ENCODE measurements at places on chromosomes 7 and 10.

DNA sequence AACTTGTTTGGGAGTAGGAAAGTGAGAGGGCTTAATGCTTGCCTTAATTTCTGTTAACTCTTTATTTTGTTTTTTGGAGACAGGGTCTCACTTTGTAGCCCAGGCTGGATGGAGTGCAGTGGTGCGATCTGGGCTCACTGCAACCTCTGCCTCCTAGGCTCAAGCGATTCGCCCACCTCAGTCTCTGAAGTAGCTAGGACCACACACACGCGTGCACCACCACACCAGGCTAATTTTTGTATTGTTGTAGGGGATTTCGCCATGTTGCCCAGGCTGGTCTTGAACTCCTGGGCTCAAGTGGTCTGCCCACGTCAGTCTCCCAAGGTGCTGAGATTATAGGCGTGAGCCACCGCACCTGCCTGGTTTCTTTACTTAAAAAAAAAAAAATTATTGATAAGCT, 1.9 kb downstream of the PPP2R2D start:
- DNase-seq: no peak

- DNase-seq: no peak
Measured at GRCh38 chr10:52077814-52078213, 236.3 kb upstream of the DKK1 start.

DNA sequence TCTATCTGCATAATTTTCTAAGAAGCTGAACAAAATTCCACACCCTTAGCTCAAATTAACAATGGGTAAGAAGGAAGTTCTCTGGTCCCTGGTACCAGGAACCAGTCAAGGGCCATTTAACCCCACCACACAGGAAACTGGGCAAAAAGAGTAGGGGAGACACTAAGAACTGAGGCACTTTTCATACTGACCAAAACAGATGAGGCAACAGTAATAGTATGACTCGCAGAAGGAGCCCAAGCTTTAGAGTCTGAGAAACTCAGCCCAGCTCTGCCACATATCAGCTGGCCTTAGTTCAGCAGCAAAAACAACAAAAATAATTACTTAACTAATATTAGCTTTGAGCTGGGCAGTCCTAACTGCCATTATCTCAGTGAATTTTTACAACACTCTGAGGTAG, 221.2 kb downstream of the FAM107B start:
- DNase-seq: no peak

DNA sequence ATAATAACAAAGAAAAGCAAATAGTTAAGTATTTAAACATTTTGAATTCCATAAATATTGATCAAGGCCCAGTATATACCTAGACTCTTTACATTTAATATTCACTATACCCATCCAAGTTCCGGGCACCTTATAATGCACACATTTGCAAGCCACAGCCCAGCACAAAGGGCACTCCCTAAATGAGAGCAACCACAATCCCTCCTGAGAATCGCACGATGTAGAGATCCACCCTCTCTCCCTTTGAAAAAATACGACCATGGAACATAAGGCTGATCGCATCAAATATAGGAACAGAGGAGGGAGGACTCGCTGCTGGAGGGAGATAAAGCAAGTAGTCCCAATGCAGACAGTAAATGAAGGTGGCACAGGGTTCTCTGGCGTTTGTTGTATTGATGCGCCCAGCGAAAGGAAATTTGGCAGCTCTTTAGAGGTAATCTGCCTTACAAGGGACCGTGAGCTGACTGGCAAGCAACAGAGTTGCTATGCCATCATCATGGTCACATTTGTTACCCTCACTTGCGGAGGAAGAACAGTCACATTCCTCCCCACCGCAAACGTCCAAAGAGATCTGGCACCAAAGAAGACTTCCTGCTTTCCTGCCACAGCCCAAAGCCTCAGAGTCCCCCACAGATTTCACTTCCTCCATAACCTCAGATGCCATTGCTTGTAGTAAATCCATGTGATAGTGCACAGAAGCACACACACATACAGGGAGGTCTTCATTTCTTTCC, 16.1 kb upstream of the TAS2R40 start:
- peak; percentile 77 for DNase-seq

- no peak for DNase-seq
Measured at GRCh38 chr7:111498391-111499007, 63.8 kb downstream of the IMMP2L start.

DNA sequence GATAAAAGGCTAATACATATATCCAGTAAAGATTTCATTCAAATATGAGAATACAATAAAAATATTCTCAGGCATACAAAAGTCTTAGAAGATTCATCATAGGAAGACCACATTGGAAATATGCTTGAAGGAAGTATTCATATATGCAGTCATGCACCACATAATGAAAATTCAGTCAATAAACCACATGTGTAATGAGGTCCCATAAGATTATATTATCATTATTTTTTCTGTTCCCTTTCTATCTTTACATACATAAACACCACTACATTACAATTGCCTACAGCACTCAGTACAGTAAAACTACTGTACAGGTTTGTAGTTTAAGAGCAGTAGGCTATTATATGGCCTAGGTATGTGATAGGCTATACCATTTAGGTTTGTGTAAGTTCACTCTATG, 111.6 kb downstream of the PRTFDC1 start:
- DNase-seq: no peak

- DNase-seq: peak; percentile 22
Measured at GRCh38 chr7:36153571-36154097, 580 bp downstream of the EEPD1 start.

GRCh38 chr10:90226517-90226916, 525.1 kb downstream of the KIF20B start:
- DNase-seq: no peak

DNA sequence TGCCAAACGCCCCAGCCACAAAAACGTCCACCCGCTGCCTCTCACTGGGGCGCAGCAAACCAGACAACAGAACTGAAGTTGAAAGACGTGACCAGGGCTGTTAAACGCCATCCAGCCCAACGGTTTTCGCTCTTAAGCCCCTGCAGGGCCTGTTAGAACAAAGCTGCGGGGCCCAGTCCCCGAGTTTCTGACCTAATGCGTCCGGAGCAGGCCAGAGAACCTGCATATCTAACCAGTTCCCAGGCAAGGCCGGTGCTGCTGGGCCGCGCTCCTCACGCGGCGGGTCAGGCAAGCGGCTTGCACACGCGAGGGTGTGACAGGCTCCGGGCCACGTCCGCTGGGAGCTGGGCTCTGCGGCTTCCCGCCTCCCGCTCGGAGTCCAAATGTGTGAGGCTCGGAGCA, 87.0 kb downstream of the PTPRN2 start:
- DNase-seq: no peak

- no peak for DNase-seq
Measured at GRCh38 chr10:50461834-50462233, 161.9 kb downstream of the SGMS1 start.

- no peak for DNase-seq
Measured at GRCh38 chr10:5456563-5456962, 42.8 kb downstream of the CALML5 start.

DNA sequence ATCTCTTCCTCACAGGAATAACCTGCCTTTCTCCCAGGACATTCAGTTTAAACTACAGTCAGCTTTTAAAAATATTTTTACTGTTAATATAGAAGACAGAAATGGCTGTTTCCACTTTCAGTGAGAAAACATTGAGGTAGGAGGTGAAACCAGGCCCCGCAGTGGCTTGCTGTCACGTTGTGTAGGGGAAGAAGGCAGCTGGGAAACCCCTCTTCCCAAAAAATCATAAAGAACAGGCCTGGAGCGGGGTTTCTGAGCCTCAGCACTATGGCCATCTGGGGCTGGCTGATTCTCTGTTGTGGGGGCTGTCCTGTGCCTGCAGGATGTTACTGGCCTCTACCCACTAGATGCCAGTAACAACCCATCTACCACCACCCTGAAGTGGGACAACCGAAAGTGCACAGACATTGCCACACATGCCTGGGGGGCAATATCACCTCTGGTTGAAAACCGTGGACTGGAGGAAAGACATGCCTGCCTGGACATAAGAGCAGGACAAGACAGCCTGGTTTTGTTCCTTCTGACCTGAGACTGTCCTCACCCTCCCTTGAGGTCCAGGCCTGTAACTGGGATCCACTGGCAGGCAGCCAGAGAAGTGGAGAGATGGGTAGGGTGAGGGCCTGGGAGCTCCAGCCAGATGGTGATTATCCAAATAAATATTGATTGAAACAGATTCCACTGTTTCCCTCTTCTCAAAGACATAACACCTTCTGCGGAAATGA, 43.9 kb downstream of the KCNH2 start:
- DNase-seq: no peak

DNA sequence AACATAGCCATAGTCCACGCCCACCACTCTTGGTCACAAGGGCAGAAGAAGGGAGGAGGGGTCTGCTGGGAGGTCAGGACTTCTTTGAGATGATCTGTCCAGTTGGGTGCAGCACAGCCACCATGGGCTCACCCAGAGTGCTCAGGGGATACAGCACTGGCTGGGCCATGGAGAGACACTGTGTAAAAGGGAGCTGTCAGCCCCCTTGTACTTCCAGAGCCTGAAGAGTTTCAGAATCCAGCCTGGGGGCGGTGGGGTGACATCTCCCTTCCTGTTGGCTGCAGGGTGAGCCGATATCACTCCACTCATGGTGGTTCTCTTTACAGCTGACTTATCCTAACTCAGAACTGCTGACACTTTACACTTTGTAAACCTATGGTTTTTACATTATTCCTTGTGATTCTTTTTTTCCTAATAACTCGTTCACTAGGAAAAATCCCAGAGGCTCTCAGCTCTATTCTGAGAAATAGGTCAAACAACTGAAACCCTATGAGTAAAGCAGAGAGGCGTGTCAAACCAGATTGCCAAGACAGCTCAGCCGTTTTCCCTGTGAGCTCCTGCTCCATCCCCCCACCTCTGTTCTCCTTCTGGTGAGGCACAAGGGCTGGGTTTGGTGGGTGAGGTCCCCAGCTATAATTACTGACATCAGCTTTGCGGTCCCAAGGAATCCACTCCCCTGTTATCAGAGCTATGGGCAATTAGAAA, 3.2 kb upstream of the MRPS24 start:
- no peak for DNase-seq

DNA sequence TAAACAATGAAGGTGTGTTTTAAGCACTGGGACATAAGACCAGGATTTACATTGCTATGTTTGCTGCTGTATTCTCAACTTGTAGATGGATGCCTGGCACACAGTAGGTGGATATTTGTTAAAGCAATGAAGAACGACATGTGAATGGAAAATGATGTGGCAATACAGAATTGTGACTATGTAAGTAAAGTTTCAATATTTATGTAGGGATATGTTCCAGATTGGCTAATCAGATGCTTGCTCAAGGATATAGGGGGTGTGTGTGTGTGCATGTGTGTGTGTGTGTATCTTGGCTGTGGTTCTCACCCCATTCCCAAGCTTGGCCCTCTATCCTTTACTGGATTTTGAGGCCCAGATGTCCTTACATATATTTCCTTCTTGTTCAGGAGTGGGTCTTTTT, 42.7 kb upstream of the LAMB1 start:
- no peak for DNase-seq

DNA sequence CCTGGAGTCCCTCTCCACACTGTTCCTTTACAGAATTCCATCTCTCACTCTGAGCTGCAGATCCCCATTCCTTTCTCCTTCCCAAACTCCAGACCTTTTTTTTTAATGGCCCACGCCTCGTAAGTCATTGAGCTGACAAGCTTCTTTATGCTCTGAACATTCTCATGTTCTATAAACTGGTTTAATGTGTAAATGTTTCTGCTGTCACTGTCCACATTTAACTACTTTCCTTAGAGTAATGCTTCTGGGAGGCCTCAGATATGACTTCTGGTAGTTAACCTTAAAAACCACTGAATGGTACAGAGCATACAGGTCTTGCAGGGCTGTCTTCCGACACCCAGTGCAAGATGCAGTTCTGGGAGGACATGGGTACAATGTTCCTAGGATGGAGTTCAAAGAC, 71.1 kb upstream of the CAMK2B start:
- no peak for DNase-seq

DNA sequence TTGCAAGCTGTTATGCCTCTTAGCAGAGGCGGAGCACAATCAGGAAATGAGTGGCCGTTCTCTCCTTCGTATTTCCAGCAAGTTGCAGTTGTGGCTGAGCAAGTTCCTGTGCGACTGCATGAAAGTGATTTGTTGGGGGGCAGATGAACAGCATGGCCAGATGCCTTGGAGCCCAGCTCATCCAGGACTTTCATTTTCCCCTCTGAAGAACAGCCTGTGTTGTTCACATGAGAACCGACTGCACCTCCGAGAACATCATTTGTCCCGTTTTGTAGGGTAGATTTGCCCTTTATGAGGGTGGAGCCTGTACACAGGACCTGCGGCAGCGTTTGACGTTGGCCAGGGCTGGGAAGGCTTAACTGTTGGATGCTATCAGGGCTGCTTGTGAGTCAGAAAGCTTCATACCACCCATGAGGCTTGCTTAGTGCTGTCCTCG, 4.4 kb downstream of the BAG3 start:
- no peak for DNase-seq

DNA sequence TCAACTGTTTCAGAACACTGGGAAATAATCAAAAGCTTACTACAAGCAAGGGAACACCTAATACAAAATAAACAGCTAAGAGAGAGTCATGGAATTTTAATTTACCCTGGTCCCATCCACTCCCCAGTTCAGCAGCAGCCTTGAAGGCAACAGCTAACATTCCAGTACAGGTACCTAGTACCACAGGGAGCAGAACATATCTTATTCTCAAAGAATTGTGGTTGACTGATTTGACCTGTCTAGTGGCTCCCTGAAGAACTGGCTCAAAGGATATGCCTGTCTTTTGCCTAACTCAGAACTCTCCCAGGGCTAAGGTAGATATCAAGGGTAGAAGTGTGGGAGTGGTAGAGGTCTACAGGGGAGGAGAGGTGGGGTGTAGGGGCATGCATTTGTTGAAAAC, 32.3 kb downstream of the SMURF1 start:
- DNase-seq: no peak

DNA sequence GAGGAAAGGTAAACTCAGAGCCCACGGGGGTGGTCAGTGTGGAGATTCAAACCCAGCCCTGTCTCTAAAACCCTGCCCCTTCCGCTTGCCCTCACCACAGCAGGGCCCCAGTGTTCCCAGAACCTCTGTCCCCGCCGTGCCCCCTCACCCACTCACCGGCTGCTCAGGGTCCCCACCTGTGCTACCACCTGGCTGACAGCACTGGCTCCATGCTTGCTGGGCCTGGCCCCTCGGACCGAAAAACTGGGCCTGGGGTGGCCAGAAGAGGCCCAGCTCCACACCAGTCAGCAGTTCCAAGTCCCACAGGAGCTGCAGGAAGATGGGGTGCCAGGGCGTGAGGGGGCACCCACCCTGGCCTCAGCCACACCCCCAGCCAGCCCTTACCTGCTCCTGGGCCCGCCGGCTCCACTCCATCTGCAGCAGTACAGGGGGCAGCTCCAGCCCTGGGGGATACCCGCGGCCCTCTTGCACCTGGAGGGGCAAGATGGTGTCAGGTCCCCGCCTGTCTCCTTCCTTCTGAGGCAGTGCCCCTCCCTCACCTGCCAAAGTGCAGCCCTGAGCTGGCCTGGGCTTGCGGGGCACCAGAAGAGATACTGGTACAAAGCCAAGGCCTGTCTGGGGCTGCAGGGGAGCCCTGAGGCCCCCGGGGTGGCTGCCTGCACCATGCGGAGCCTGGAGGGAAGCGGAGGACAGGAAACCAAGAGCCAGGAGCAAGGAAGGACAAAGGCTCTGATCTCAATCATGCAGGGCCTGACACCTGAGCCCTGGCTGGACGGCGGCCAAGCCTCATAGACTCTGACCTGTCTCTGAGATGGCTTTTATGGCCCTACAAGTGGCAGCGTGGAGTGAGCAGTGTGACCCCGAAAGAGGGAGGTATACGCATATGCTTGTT, 11.7 kb downstream of the ATP6V1F start:
- DNase-seq: no peak

Measured in stimulated activated naive B cell treated with anti-CD40 and anti-IgM and Interleukin-4, amounts not matched to agents 10 μg/mL and 1 μg/mL and 100 μg/mL, for 72 hours (primary cell).